Neural crest cell (in vitro differentiated cells): ENCODE measurements at places on chromosomes 12 and 14. TPM values are rescaled to one million over a fixed set of nuclear protein-coding genes. Genes with fewer than 3 reads are reported as not detected.

C12orf54 gene
- not detected in 2 replicates for total RNA-seq

GRCh38 chr14:36284971-36285595 lies 35.4 kb downstream of the MBIP start:
- H3K27ac ChIP-seq = no peak overlapping the region
- DNase-seq = no peak
- peaks cover 91% of the 10 kb centered on the region for H3K27me3 ChIP-seq
- H3K4me3 ChIP-seq = no peak overlapping the region

- H3K4me1 ChIP-seq = no peaks in the 10 kb centered on the region
- H3K36me3 ChIP-seq = peaks cover 4% of the 10 kb centered on the region
- H3K27me3 ChIP-seq = no peaks in the 10 kb centered on the region
- H3K4me3 ChIP-seq = no peak overlapping the region
- peak; percentile 22 for DNase-seq
Observed at GRCh38 chr14:55354500-55354899, 57.1 kb downstream of the ATG14 start.

GRCh38 chr14:96792591-96792990 lies 4.6 kb upstream of the VRK1 start:
- no peaks in the 10 kb centered on the region for H3K36me3 ChIP-seq
- no peak overlapping the region for H3K27ac ChIP-seq
- H3K27me3 ChIP-seq = peaks cover 2% of the 10 kb centered on the region
- DNase-seq = no peak

- H3K4me3 ChIP-seq = peak overlapping the region; percentile 85
- no peaks in the 10 kb centered on the region for H3K27me3 ChIP-seq
- no peak overlapping the region for H3K27ac ChIP-seq
- peaks cover 38% of the 10 kb centered on the region for H3K4me1 ChIP-seq
- H3K36me3 ChIP-seq = peaks cover 20% of the 10 kb centered on the region
- DNase-seq = no peak
Observed at GRCh38 chr12:56129942-56130495, 2.0 kb downstream of the ESYT1 start.

DNA sequence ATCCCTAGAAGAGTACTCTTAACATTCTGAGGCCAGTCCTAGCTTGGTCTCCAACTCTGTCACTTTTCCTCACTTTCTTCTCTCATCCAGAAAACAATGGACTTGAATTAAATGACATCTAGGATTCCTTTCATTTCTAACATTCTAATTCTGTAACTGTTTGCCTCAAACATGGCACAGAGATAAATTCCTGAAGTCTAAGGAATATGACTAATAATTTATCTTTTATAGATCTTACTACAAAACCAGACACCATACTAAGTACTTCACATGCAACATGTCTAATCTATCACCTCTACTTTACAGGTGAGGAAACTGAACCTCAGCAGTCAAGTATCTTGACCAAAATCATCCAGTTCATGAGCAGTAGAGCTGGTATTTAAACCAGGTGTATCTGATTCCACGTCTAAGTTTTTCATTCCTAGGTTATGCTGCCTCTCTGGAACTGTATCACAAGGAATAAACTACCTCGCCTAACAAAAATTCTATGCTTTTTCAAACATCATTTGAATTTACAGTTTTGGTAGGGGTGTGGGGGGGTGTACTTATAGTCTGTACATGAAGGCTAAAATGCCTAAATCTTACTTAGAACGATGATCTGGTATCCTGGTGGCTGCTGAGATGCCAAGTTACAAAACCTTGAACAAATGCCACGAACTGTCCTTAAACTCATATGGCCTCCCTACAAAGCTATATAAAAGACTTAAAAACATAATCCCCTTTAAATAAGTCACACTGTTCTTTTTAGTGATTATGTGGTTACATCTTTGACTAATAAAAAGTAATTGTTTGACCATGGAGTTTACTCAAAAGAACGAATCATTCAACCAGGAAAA lies 41.6 kb downstream of the ATXN2 start:
- H3K4me1 ChIP-seq = no peaks in the 10 kb centered on the region
- no peak for DNase-seq
- no peak overlapping the region for H3K4me3 ChIP-seq

- H3K27me3 ChIP-seq = no peaks in the 10 kb centered on the region
- DNase-seq = no peak
- H3K4me1 ChIP-seq = peaks cover 27% of the 10 kb centered on the region
- H3K4me3 ChIP-seq = no peak overlapping the region
Observed at GRCh38 chr14:93977790-93978581, 1.6 kb upstream of the ASB2 start.

GRCh38 chr14:96243785-96244184 lies 12.2 kb upstream of the BDKRB1 start:
- peaks cover 5% of the 10 kb centered on the region for H3K27me3 ChIP-seq
- no peak overlapping the region for H3K27ac ChIP-seq
- no peak for DNase-seq
- H3K4me1 ChIP-seq = no peaks in the 10 kb centered on the region

DNA sequence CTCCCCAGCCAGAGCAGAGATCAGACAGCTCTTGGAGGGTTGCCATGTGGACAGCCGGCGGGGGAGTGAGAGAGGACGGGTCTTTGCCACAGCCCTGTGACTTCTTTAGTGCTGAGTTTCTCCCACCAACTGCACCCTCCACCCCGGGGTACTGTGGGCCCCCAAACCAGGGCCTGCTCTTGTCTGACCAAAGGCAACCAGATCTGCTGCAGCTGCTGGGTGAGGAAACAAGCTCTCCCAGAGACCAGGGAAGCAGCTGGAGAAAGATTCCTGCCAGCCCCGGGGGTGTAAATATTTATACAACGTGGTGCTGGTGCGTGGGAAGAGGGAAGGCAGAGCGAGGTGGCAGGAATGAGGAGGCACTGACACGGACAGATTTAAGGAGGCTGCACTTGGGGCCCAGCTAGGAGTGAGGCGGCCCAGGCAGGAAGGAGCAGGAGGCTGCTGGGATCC lies 14.3 kb upstream of the ZFP36L1 start:
- H3K4me1 ChIP-seq = peaks cover 28% of the 10 kb centered on the region
- peak overlapping the region; percentile 35 for H3K27ac ChIP-seq
- peaks cover 19% of the 10 kb centered on the region for H3K36me3 ChIP-seq
- no peaks in the 10 kb centered on the region for H3K27me3 ChIP-seq

- no peak overlapping the region for H3K4me3 ChIP-seq
- no peaks in the 10 kb centered on the region for H3K27me3 ChIP-seq
- H3K27ac ChIP-seq = peak overlapping the region; percentile 2
- no peaks in the 10 kb centered on the region for H3K36me3 ChIP-seq
Observed at GRCh38 chr12:93844164-93844784, 167.1 kb downstream of the CRADD start.

- H3K27me3 ChIP-seq = peaks cover 7% of the 10 kb centered on the region
- H3K36me3 ChIP-seq = no peaks in the 10 kb centered on the region
- H3K4me1 ChIP-seq = peaks cover 60% of the 10 kb centered on the region
- DNase-seq = no peak
Observed at GRCh38 chr14:21100931-21101330, at the start of gene TMEM253. Gene TMEM253 (plus strand): TSS chr14:21101066. CDS start chr14:21101344, 278 bp downstream.

- H3K36me3 ChIP-seq = no peaks in the 10 kb centered on the region
- H3K4me1 ChIP-seq = peaks cover 13% of the 10 kb centered on the region
- H3K4me3 ChIP-seq = peak overlapping the region; percentile 9
- DNase-seq = no peak
- H3K27ac ChIP-seq = no peak overlapping the region
- peaks cover 79% of the 10 kb centered on the region for H3K27me3 ChIP-seq
Observed at GRCh38 chr12:132329720-132330548, 545 bp upstream of the GALNT9 start.

- peaks cover 14% of the 10 kb centered on the region for H3K4me1 ChIP-seq
- H3K4me3 ChIP-seq = no peak overlapping the region
- H3K27me3 ChIP-seq = no peaks in the 10 kb centered on the region
Observed at GRCh38 chr12:6959805-6960592, 8.8 kb downstream of the PTPN6 start.
